Inflammatory macrophage treated with lipopolysaccharide for 4 hours (primary cell): ENCODE measurements at places on chromosomes 16 and 17.

DNA sequence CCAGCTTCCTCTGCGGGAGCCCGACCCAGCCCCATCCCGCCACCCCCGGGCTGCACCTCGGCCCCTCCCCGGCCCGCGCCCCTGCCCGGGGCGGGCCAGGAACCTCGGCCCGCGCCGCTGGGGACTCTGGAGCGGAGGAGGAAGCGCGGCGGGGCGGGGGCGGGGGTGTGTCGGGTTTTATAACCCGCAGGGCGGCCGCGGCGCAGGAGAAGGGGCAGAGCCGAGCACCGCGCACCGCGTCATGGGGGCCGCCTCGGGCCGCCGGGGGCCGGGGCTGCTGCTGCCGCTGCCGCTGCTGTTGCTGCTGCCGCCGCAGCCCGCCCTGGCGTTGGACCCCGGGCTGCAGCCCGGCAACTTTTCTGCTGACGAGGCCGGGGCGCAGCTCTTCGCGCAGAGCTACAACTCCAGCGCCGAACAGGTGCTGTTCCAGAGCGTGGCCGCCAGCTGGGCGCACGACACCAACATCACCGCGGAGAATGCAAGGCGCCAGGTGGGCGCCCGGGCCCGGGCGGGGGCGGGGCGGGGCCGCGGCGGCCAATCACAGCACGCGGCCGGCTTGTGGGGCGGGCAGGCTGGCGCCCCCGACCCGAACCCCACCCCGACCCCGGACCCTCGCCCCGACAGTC lies at the start of gene ACE:
TSS of gene ACE (plus strand) at position 208 of the 626 bp plus-strand sequence. CDS start at position 242, 34 bp downstream.
- DNase-seq: peak; percentile 36

GRCh38 chr16:11992008-11992584 lies 15.6 kb downstream of the SNX29 start:
- DNase-seq: peak; percentile 39

DNA sequence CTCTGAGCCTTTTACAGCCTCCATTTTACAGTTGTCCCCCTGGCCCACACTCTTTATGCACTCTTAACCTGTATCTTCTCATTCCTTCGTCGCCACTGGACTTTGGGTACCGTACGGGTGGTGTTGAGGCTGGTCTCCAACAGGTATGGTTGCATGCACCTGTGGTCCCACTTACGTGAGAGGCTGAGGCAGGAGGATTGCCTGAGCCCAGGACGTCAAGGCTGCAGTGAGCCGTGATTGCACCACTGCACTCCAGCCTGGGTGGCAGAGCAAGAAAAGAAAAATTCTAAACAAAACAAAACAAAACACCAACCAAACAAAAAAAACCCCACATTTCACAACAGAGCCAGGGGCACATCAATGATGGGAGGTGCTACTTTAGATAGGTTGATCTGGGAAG lies 14.4 kb upstream of the TMEM98 start:
- DNase-seq: no peak

GRCh38 chr16:79632289-79632688 lies 31.8 kb upstream of the MAF start:
- DNase-seq: no peak

- DNase-seq: no peak
These were observed 53.7 kb downstream of the NACA2 start for GRCh38 chr17:61537264-61537771.

DNA sequence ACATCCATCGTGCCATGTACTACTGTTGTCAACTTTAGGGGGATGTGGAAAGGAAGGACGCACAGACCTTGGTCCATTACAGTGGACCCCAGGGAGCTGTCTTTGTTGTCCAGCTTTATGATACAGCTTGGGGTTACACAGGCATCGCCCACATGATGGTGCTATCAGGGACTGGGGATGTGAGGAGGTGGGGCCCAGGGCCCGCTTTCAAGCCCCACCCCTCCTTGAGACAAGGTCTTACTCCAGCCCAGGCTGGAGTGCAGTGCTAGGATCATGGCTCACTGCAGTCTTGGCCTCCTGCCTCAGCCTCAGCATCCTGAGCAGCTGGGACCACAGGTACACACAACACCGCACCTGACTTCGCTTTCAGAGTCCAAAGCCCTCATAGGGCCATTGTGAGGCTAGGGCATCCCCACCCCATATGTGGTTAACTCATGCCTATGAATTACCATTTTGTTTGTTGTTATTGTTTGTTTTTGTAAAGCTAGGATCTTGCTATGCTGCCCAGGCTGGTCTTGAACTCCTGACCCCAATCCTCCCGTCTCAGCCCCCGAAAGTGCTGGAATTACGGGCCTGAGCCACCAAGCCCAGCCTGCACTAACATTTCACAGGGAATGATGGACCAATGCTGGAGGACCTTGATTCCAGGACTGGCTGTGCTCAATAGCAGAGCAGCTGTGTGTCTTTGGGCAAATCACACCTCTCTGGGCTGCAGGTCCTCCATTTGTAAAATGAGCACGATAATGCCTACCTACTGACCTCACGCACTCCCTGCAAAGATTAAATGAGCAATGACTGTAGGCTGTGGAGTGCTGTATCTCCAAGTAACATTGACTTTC lies 17.2 kb downstream of the ST3GAL2 start:
- no peak for DNase-seq

- peak; percentile 52 for DNase-seq
These were observed 176.5 kb upstream of the CDH5 start for GRCh38 chr16:66189951-66190350.

DNA sequence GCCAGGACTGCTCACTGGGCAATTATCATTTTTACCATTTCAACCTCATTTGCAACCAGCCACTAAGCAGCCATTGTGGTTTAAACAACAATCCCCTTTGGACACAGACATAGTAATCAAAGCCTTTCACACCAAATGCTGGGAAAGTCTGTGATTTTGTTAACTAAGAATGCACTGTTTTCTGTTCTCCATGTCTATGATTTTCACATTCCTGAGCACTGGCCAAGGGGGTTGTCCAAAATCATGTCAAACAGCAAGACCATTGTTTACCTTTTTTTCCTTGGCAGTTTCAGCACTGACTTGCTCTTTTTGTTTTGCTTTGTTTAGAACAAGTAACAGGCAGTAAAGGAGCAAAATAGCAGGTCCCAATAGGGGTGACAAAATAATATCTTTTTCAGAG lies 106.3 kb upstream of the SIAH1 start:
- DNase-seq: no peak

DNA sequence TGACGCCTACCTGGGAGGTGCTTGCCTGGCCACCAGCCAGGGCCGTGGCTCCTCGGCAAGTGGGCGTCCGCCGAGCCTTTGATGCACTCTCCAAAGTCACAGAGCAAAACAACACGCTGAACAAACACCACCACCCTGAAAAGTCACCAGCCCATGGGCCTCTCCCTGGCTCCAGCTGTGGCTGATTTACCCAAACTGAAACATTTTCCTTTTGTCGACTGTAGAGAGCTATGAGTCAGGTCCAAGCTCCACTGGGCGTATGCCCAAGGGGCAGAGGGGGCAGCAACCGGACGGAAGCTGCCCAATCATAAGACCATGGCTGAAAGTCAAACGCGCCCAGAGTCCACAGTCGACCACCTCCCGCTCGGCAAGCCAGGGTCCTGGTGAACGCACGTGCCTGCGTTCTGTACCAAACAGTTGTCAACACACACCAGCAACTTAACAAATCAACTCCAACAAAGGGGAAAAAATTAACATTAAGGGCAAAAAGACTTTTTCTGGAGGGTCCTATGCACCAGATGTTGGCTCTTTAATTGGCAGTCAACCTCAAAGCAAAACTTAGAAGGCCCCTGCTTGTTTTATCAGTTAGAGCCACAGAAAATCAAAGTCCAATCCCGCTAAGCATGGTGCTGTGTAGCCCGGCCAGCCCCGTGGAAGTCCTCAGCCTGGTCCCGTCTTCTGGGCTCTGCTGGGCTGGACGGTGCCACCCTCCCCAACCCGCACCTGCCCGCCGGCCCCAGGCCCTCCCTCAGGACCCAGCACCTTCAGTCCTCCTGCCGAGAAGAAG lies 47.3 kb downstream of the TBC1D16 start:
- DNase-seq: no peak

DNA sequence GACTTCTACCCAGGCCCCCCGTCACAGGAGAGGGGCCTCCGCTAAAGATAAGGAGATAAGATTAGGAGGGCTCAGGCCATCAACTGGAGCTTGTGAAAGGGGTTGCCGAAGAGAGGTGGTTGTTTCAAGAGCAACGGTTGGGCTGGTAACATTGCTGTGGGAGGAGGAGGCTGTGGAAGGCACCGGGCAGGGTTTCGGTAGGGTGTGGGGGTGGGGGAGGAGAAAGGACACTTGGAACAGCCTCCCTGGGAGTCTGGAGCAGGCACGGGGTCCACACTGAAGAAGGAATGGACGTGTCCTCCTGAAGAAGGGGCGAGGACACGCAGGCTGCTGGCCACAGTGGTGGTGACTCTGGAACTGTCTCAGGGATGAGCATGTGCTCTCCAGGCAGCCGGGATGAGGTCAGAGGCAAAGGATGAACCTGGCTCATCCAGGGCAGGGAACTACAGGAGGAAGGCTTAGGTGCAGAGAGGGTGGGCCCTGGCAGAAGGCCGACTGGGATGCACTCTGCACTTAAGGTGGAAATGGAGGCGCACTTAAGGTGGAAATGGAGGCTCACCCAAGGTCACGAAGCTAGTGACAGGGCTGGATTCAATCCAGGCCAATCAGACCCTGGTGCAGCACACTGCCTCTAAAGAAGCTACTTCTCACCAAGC lies 1.2 kb upstream of the EPX start:
- DNase-seq: no peak

GRCh38 chr16:11530171-11530940 lies 56.4 kb downstream of the LITAF start:
- no peak for DNase-seq

GRCh38 chr16:22326771-22327445 lies 29.7 kb downstream of the POLR3E start:
- no peak for DNase-seq

DNA sequence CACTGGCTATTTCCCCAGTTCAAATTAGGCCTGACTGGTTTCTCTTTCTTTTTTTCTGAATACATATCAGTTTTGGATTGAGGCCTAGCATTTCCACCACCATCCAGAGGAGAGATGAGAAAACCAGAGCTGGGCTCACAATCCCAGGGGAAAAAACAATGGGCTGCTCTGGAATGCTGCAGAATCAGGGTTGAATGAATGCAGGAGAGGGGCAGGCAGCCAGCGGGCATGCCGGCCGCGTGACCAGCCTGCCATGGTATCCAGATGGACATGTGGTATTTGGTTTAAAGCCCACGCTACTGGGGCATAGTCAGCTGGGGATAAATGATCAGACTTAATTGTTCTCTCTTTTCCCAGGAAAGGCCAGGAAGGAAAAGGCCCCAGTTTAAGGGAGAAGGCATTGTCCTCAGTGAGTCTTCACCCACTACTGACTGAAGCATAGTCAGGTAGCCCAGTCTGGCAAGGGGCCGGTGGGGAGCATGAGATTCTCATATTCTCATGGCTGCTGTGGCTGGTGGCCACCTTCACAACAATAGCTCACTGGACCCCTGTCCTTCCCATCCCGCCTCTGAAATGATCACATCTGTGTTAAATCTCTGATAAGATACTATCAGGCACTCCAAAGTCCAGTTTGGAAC lies 38.7 kb upstream of the RHOT1 start:
- no peak for DNase-seq

DNA sequence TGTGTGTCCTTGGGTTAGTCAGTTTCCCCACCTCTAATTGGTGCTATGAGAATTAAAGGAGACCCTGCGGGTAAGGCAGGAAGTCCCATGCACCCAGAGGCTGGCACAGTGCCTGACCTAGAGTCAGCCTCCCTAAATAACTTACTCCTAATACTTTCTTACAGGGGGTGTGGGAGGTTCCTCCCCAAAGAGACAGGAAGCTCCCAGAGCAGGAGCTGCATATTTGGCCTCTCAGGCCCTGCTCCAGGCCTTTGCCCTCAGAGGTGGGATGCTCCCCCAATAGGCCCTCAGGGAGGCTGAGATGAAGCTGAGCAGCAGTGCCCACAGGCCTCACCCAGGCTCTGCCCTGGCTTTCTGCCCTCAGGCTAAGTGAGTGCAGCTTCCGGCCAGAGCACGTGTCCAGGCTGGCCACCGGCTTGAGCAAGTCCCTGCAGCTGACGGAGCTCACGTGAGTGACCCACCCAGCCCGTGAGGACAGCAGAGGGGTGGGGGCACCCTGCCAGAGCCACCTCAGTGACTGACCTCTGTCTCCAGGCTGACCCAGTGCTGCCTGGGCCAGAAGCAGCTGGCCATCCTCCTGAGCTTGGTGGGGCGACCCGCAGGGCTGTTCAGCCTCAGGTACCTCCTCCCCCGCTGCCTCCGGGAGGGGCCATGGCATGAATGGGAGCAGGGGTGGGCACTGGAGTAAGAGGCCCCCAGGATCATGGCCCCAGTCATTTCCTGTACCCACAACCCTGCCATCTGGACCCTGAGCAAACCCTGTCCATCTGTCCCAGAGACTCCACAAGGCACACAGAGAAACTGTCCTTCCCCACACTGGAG lies 31.1 kb upstream of the CPNE2 start:
- DNase-seq: peak; percentile 59

DNA sequence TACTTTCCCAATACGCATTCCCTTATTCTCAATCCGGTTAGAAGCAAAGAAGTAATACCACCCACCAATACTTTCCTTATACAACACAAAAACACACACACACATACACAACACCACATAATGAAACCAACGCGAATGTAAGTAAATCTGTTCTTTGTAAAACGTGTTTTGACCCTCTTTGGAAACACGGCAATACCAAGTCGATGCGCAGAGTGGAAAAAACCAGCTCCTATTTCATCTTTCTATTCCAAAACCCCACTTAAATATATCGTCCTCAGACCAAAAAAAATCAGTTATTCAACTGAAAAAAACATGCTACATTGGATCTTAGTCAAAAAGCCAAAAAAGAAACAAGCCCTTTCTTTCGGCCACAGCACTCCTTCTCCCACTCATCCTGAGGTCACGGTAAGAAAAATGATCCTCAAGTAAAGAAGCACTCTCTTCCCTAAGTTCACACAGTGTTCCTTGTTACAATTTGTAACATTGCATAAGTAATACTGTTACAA lies 31.0 kb upstream of the ARL4D start:
- DNase-seq: peak; percentile 96

DNA sequence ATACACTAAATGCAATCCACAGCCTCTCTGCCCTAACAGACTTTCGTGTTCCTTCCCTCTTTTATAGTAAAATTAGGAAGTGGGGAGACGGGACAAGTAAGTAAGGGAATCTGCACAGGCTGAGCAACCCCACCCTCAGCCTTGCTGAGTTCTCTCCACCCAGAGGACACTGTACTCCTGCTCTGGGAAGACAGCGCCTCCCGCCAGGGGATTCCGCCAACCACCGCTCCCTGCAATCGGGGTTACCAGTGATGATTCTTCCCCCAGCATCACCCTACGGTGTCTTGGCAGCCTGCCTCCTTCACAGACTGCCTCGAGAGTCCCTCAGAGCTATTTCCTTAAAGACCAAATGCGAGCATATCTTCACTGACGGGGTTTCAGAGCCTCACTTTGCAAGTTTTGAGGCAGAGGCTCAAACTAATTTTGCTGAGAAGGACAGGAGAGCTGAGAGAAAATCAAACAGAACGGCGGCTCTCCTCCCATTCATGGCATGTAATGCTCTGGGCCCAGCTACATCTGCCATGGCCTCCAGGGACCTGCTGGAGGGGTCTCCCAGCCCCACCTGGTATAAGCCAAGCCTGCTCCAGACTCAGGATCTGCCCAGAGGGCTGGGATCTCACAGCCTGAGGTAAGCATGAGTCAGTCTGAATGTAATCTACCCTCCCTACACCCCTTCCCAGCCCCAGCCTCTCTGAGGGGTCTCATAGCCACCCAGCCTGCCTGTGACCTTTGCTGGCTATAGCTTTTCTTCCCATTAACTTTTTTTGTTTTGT lies 22.7 kb upstream of the ASGR2 start:
- DNase-seq: peak; percentile 50
